Stimulated activated CD4-positive, alpha-beta T cell treated with anti-CD3 and anti-CD28 coated beads, Interleukin-1b, Interleukin-23, amount 100 ng/mL, for 1 hour (primary cell): ENCODE measurements at places on chromosomes 3 and 15.

GRCh38 chr15:63090887-63091286 lies 30.8 kb upstream of the LACTB start:
- DNase-seq = no peak

- no peak for DNase-seq
Measured at GRCh38 chr3:55241098-55241497, 246.0 kb downstream of the WNT5A start.

GRCh38 chr3:12288182-12289129 lies at the start of gene PPARG:
Gene PPARG, plus strand, starts transcription at chr3:12289070. Its CDS starts 90,642 bp downstream, at chr3:12379712.
- no peak for DNase-seq

- no peak for DNase-seq
Measured at GRCh38 chr3:144643771-144644198, 672.2 kb downstream of the DIPK2A start.

- DNase-seq = no peak
Measured at GRCh38 chr15:55546718-55547117, 38.7 kb upstream of the DNAAF4 start.

- peak; percentile 62 for DNase-seq
Measured at GRCh38 chr3:53219895-53220483, 35.8 kb downstream of the TKT start.

DNA sequence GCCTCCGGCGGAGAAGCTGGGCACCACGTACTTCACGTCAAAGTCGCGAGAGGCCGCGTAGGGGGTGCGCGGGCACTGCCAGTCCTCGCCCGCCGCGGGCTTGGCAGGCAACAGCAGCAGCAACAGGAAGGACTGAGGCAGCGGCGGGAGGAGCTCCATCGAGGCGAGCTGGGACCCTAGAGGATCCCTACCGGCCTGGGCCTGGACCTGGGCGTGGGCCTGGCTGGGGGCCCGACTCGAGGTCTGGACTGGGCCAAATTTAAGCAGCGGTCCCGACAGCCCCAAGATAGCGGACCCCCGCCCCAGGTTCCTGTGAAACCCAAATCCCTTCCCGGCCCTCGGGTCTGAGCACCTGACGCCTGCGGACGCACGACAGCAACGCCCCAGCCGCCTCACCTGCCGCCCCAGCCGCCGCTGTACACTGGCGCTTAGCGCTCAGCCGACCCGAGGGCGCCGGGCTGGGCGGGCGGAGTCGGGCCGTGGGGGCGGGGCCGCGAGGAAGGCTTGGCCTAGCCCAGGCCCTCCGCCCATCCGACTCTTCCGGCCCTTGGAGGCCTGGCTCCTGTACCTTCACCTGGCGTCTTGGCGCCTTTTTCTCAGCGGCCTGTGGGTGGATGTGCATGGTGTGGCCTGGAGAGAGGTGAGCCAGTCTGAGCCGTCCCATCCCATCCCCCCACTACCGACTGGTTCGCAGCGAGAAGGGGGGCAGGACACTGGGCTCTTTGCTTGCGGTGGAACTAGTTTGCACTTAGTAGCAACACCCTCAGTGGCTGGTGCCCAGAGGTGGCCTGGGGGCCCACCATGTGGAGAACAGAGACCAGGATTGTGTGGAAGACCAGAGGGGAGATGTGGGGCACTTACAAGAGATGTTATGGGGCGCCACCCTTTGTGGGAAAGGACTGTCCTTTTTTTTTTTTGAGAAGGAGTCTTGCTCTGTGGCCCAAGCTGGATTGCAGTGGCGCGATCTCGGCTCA lies at the start of gene MST1R:
Gene MST1R (minus strand): TSS at position 423 of the 974 bp plus-strand sequence. CDS start 264 bp downstream, at position 159.
- peak; percentile 37 for DNase-seq

DNA sequence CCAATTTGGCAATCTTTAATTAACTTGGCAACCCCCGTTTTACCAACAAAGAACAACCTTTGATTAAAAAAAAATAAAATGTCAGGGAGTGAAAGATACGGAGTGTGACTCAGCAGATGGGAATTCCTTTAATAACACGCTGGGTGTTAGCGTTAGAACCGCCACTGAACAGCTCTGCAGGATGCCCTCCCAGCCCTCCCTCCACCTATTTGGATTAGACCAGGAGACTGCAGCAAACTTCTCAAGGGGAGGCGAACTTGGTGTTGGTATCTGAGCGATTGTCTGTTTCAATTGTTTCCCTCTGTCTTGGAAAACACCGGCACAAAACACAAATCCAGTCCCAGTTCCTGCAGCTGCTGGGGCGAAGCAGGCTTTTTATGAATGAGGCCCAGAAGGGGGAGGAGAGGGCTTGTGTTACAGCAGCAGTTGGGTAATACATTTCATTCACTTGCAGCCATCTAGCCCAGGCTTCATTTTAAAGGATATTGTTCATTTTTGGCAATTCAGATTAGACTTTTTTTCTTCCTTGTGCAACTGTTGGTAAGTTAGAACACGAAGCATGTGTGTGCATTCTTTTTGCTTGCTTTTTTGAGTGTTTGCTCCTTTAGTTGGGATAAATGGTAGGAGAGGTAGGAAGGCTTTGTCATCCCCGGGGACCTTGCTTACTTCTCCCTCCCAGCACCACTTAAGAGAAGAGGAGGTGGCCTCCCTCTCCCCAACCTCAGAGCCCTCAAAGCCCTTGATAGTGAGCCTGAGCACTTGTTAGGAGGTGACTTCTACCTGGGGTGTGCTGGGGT lies 152.3 kb downstream of the IGF1R start:
- no peak for DNase-seq

- no peak for DNase-seq
Measured at GRCh38 chr15:64532521-64533315, 72.3 kb downstream of the ZNF609 start.

DNA sequence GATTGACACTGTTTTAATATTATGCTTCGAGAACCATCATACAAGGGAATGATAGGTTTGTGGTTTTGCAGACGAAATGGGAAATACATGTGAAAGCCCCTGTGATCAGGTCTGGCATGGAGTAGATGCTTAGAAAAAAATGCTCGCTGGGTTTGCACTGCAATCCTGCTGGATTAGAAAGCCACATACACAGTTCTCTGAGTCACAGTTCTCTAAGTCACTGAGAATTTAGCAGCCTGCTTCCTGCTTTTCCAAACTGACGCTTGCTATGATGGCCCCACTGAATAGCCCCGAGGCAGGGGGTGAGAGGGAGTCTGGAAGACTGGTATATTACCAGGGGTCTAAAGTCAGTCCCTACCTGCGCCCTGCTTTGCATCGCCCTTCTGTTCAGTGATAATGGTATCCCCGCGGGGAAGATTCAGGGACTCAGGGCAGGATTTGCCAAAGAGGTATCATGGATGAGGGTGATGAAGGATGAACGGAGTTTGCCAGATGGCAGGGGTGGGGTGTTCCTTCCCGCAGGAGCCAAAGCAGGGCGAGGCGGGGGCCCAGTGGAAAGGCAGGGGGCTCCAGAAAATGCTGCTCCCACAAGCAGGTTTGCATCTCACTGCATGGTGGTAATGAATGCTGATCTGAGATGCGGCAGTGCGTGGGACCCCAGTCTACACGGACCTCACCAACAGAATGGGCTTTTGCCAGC lies 82.3 kb downstream of the IQSEC1 start:
- DNase-seq = no peak

DNA sequence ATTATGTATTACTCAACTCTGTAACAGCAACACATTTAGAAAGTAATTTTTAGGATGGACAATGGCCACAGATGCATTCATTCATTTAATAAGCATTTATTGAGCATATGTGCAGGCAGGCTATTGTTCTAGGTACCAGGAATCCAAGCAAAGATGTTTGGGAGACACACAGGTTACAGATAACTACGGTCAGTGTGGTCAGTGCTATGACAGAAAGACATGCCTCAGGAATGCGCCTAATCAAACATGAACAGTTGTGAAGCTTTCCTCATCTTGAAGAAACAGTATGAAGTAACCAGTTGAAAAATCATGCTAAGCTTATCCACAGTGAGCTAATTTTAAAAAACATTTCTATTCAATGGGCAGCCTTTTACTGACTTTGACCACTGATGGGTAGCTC lies 155.4 kb upstream of the CCDC54 start:
- DNase-seq = no peak

- DNase-seq = no peak
Measured at GRCh38 chr15:62165104-62165792, at the start of gene C2CD4B. Gene C2CD4B, minus strand, starts transcription at chr15:62165285. Its CDS starts 301 bp downstream, at chr15:62164984.

- no peak for DNase-seq
Measured at GRCh38 chr3:143163562-143164100, 44.1 kb downstream of the CHST2 start.
